Dermis lymphatic vessel endothelial cell (primary cell): ENCODE measurements at places on chromosomes 11 and 22. TPM values are rescaled to one million over a fixed set of nuclear protein-coding genes. Genes with fewer than 3 reads are reported as not detected.

The LMO1 gene
- total RNA-seq = not detected in 2 replicates

The HTR3B gene
- total RNA-seq = not detected in 2 replicates

The IFTAP gene
- 19.8 and 29.6 TPM in 2 replicates for total RNA-seq

The NFAM1 gene
- total RNA-seq = not detected in 2 replicates

The DNHD1 gene
- 1.4 and 2.8 TPM in 2 replicates for total RNA-seq

The PDE2A gene
- 262 and 369 TPM in 2 replicates for total RNA-seq

The SPON1 gene
- 0.17 and 1.2 TPM in 2 replicates for total RNA-seq

The OVOL1 gene
- total RNA-seq = not detected in 2 replicates

The GAL gene
- total RNA-seq = 0.17 TPM in 1 of 2 replicates, not detected in the other

The RFPL1 gene
- under 0.01 and 0.09 TPM in 2 replicates for total RNA-seq

The INSC gene
- total RNA-seq = 0.09 and 0.11 TPM in 2 replicates

The EHF gene
- not detected in 2 replicates for total RNA-seq

The DDX10 gene
- 59.8 and 64.6 TPM in 2 replicates for total RNA-seq

The GSTP1 gene
- total RNA-seq = 473 and 682 TPM in 2 replicates
